Cortex of kidney (tissue), 1 donor: ENCODE measurements at places on chromosomes 6 and 20.

- no peak for DNase-seq
These were observed 79.4 kb downstream of the JAG1 start for GRCh38 chr20:10594296-10594868.

- DNase-seq = no peak
These were observed 362.6 kb downstream of the EPM2A start for GRCh38 chr6:145372671-145373151.

GRCh38 chr6:105310371-105310770 is 92.5 kb downstream of the PREP start:
- no peak for DNase-seq

DNA sequence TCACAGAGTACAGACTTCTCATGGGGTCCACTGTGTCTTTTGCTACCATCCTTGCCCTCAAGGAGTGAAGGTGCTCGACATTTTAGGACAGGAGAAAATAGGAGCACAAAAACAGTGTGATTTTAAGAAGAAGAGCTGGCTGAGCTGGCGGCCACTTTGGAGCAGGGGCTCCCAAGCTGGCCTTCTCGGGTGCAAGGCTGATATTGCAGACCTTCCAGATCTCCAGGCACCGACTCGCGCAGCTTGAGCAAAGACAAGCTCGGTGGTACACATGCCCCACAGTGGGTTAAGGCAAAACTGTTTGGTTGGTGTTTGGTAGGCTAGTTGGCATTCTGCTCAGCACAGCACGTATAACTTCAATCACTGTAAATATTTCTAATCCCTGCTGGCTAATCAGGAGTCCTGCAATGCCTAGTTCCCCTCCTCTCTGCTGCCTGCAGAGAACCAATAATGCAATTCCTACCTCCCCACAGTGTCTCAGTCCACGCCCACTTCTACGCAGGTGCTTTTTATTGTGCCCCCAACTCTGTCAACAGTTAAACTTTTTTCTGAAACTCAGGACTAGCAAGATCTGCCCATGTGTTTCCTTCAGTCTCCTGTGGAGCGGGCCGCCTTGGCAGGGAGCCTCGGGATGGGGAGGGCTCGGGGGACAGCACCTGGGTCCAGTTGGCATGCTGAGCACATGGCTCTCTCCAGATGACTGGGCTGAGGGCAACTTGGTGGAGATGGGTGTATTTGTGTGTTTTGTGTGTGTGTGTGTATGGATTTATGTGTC is 12.7 kb upstream of the SMOC2 start:
- no peak for DNase-seq

DNA sequence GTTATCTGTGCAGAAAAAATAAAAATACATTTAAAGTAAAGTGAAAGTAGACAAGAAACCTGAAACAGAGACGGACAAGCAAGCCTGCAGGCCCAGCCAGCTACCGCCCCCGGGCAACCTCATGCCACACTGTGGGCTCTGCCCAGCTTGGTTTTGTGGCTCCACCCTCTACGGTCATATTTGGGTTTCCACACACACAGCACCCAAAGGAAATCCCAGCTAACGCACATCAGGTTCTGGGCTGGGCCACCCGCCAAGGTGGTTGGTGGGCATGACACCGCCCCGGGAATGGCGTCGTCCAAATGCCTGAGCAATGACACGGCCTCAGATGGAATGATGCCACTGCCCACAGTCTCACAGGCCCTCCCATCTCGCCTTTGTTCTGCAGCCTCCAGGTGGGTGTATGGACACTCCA is 22.9 kb downstream of the FAM110A start:
- no peak for DNase-seq

DNA sequence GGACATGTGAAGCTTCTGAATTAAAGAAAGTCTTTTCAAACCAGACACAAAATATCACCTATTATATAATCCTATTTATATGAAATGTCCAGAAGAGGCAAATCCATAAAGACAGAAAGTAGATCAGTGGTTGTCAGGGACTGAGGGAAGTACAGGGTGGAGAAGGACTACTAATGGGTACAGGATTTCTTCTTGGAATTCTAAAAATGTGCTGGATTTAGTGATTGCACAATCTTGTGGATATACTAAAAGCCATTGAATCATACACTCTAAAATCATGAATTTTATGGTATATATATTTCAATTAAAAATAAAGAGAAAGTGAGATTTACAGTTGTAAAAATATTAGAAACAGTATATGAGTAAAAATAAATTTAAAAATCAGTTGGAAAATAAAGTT is 18.7 kb upstream of the MC3R start:
- no peak for DNase-seq

DNA sequence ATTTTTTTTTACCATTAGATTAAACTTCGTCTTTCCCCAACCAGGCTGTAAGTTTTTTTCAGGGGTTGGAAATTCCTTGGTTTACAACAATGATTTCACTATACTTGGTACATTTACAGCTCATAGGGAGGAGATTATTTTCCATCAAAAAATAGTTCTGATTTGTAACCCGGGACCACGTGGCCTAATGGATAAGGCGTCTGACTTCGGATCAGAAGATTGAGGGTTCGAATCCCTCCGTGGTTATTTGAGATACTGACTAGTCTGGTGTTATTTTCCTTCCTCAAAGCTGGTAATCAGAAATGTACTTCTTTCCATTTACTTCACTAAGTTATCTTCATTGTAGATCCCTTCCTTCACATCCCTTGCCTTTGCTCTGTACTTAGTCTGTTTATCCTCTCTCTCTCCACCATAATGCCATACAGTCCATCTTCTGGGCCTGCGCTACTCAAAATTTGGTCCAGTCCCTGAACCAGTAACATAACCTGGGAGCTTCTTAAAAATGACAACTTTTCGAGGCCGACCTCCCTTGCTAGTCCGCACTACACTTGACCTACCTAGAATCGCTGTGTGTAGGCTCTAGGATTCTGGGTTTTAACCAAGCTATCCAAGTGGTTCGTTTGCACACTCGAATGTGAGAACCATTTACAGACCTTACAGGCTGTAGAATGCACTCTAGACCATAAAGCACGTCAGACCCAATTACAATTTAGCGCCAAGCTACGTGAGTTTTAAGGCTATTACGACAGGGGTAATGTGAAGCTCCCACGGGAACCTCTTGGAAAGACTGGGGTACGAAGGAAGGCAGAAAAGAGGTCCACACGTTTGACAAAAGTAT is 42.1 kb upstream of the BTN3A2 start:
- no peak for DNase-seq

DNA sequence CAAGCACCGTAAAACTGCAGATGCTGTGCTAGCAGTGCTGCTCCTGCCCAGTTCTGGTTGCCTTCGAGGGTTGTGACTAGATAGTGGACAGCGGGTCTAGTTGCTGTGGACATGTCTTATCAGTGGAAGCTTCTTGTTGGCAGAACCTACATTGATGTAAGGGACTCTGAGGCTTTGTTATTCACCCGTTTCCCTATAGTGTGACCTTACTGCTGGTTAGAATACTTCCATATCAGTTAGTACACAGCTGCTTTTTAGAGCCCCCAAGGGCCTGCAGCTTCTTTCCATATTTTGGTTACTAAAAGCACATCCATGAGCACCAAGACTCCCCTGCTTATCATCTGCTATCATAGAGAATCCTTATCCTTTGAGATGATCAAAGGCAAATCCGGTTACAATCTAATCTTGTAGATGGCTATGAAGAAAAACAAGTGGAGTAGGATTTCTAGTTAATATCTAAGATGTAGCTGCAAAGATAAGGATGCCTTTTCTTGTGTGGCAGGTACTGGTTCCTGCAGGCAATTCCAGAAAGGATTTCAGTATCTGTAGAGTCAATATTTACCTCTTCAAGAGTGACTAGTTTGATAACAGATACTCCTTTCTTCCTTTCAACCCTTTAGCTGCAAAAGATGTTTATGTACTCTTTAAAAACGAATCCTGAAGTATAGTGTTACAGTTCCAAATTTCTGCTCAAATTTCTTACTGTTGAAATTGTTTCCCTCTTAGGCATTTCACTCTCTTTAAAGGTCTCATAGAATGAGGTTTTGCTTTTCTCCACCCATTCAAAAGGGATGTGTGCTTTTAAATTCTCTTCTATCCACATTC is 163.6 kb downstream of the JARID2 start:
- no peak for DNase-seq

GRCh38 chr6:18343741-18344140 is 43.4 kb upstream of the RNF144B start:
- no peak for DNase-seq

GRCh38 chr6:16897669-16898068 is 136.4 kb upstream of the ATXN1 start:
- no peak for DNase-seq

DNA sequence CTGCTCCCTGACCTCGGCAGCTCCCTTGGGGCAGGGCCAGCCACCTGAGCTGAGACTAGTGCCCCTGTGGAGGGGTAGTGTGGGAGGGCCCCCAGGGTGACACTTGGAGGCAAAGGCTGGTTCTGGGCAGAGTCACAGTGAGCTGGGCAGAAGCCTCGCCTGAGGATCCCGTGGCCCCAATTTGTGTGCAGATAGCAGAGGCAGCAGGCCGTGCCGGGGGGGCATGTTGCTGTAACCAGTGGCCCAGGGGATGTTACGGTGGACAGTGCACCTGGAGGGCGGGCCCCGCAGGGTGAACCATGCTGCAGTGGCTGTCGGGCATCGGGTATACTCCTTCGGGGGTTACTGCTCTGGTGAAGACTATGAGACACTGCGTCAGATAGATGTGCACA is 2.9 kb downstream of the KLHDC3 start:
- no peak for DNase-seq

DNA sequence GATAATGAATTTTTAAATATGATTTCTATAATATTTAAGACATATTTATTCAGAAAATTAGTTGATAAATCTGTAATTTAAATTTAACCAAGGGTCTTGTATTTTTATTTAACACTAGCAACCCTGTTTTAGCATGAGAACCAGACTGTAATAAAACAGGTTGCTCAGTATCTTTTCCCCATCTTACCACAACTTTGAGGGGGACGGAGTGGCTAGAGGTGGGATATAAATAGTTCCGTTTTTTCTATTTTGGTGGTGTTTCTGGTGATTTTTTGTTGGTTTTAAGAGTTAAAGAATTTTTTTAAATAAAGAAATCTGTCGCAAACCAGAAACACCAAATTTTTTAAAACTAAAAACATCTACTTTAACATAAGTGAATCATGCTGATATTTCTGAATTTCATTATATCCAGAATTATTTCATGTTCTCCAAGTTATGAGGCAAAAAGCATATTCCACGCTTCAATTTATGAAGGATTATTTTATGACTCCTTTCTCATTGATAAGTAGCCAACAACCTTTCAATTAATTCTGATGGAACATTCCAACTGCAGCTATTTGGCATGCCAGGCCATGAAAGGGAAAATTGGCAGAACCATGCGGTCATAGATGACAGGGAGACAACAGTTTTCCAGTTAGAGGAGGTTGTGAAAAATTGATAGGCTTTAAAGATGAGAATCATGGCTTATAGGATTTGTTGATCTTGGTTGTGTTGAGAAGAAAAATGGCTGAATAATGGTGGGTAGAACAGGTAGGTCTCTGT is 151.9 kb upstream of the CARMIL1 start:
- DNase-seq = no peak

- DNase-seq = no peak
These were observed 126.2 kb downstream of the IMPG1 start for GRCh38 chr6:75946146-75946831.

DNA sequence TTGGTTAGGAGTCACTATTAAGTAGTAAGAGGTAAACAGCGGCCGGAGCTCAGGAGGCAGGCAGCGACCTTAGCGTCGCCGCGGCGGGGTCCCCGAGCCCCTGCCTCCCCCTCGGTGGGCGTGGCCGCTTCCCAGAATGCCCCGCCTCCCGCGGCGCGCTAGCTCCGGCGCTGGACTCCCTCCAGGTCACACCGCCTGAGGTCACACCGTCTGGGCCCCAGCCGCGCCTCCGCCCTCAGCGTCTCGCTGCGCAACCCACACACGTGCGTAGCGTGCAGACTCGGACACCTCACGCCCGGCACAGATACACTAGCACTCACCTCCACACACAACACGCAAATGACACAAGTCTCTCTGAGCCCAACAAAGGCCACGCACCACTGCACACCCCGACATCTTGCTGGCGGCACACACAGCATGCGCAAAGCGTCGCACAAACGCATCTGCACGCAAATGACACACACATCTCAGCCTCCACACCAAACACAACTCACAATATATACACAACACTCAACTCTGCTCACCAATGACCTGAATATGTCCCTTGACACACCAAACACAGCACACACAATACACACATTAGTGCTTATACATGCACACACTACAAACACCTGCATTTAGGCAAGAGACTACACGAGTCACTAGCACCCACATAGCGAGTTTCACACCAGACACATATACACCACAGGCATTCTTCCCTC is 17.6 kb upstream of the CDKN1A start:
- DNase-seq = no peak

- DNase-seq = no peak
These were observed 722.2 kb upstream of the CHD6 start for GRCh38 chr20:42340368-42340767.

GRCh38 chr20:32553618-32554017 is 31.5 kb downstream of the NOL4L start:
- DNase-seq = no peak

- no peak for DNase-seq
These were observed 152.1 kb downstream of the PLCB4 start for GRCh38 chr20:9220874-9221547.

DNA sequence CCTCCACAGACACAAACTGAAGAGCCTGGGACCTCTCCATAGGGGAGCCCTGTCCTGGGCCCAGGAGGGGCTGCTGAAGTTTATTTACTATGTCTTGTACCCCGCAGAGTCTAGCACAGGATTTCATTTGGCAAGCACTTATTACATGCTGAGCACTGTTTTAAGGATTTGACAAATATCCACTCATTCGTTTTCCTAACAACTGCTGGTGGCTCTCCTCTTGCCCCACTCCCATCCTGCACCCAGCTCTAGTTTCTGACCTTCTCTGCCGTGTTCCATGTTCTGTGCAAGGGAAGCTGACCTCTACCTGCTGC is 127.0 kb upstream of the MAFB start:
- no peak for DNase-seq

GRCh38 chr20:58096880-58097423 is 131.5 kb downstream of the ANKRD60 start:
- no peak for DNase-seq
